ENCODE measurements at places on chromosomes 7 and 10.

GRCh38 chr7:6320791-6321190 lies 48.4 kb upstream of the CYTH3 start:
- no peak for DNase-seq

DNA sequence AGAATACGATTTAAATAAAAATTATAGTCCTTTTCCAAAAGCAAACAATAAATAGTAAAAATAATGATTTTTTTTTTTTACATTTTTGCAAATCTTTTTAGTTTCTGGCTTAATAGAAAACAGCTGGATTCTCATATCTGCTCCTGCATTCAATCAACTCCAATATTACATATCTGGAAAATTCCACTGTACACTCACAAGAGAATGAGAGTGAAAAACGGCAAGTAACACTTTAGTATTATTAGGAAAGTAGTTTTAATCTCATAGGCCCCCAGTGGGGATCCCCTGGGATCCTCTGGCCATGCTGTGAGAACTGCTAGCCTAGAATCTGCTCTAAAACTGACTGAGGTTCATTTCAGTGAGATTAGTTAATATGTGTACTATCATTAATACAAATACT lies 128.6 kb upstream of the LRRN3 start:
- no peak for DNase-seq

DNA sequence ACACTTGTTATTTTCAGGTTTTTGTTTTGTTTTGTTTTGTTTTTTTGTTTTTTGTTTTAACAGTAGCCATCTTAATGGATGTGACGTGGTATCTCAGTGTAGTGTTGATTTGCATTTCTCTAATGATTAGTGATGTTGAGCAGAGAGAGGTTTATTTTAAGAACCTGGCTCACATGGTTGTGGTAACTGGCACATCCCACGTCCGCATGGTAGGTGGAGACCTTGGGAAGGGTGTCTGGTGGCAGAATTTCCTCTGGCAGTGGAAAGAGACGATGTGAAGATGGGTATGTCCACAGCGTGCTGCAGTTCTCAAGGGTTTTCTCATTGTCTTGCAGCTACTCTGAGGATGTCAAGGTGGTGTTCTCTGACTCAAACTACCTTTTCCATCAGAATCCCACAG lies 252.2 kb downstream of the GALNT17 start:
- no peak for DNase-seq

GRCh38 chr7:108132551-108133265 lies 2.5 kb upstream of the LAMB4 start:
- DNase-seq, result no peak

- no peak for DNase-seq
These were observed 8.7 kb downstream of the ARL3 start for GRCh38 chr10:102705531-102705930.

Measured in skeletal muscle cell (primary cell).